Colonic mucosa (tissue), 4 donors: ENCODE measurements at places on chromosomes 13 and 19.

DNA sequence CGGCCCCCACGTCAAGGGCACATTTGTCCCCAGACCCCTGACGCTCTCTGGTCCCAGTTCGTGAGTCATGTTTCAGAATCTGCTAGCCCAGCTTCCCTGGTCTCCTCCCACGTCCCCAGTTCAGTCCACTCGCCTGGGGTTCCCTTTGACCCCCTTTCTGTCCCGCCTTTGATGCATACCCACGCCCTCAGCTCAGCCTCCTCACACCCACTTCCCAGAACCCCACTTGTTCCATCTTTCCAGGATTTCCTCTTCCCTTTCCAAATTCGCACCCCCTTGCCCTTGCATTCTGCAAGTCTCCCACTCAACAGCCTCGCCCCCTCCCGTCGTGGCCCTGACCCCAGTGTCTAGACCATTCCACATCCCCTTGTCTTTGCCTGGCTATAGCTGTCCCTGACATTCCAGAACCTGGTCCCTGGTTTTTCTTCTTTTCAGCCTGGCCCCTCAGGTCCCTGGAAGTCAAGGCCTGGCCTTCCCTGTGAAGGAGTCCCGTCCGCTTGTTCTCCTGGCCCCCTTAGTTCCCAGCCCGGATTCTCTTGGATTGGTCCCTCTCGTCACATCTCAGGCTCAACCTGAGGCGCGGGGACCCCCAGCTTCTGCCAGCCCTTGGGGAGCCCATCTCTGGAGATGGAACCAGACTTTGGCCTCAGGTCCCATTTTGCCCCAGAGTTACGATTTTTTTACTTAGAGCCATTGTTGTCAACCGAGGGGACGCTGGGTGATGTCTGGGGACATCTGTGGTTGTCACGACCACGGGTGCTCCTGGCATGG is 1.3 kb downstream of the NCLN start:
- DNase-seq = no peak

DNA sequence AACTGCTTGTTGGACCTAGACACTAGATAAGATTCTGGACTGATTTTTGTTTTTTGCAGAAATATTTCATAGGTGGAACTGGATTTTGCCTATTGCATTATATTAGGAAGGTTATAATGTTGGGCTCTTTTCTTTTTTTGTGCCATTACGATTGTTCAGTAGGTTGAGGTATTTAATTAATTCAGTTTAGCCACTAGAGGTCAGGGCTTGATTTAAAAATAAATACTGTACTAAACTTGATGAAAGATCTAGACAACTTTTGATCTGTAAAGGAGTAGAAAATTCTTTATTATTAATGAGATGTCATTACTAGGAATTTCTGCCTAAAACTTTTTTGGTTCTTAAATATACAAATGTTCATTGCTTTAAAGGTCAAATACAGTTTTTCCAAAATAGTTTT is 15.2 kb upstream of the SUPT20H start:
- no peak for DNase-seq

GRCh38 chr19:41753936-41754529 is 1.3 kb upstream of the CEACAM6 start:
- DNase-seq = peak; percentile 86

- no peak for DNase-seq
These were observed 6.9 kb downstream of the ZNF787 start for GRCh38 chr19:56114051-56114777.

GRCh38 chr13:91375116-91375729 is 23.2 kb upstream of the GPC5 start:
- no peak for DNase-seq

- DNase-seq = no peak
These were observed 212.6 kb downstream of the LACC1 start for GRCh38 chr13:44092078-44092970.

DNA sequence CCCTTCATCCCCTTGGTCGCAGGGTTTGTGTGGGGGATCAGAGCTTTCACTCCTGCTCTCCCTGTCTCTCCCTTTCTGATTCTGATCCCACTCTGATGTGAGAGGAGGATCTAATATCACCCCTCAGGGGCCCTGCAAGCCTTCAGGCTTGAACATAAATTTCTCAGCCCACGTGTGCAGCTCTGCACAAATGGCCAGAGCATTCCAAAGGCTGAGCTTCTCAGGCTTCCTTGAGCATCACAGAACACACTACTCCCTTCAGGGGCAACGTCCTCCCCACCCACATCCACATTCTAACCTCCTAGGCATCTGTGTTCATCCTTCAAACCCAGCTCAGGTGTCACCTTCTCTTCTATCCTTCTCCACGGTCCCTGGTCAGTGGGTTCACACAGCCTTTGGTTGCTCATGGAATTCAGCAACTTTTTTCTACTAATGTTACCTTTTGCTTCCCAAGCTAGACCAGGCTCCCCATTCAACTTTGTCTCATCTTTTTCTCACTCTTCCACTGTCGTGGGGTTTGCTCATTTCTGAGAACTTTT is 24.4 kb upstream of the DOCK9 start:
- DNase-seq = no peak

- DNase-seq = no peak
These were observed 1333.1 kb downstream of the EFNB2 start for GRCh38 chr13:105202354-105202753.

DNA sequence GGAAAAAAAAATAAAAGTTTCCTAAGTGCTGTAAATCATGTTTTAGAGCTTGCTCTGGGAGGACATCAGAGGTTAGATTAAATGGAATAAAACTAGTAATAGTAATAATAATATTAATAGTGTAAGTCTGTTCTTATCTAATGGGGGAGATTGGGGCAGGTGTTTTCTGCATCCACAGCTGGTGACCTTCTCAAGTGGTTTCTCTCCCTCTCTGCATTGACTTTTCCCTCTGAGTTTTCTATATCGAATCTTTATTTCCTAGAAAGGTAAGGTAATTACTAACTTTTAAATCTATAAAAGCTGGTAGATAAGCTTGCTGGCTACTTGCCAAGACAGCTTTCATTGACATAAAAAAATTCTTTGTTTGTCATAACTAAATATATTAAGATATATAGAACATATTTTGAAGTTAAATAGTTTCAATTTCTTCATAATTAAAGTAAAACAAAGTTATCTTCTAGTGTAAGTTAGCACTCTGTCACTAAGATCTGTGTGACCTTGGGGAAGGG is 49.6 kb upstream of the DIAPH3 start:
- DNase-seq = no peak

GRCh38 chr13:79404361-79404760 is 1.7 kb downstream of the RBM26 start:
- DNase-seq = no peak

- DNase-seq = no peak
These were observed 661.5 kb downstream of the LIG4 start for GRCh38 chr13:107553838-107554237.

- no peak for DNase-seq
These were observed 1283.6 kb downstream of the UQCRFS1 start for GRCh38 chr19:27929399-27929798.

DNA sequence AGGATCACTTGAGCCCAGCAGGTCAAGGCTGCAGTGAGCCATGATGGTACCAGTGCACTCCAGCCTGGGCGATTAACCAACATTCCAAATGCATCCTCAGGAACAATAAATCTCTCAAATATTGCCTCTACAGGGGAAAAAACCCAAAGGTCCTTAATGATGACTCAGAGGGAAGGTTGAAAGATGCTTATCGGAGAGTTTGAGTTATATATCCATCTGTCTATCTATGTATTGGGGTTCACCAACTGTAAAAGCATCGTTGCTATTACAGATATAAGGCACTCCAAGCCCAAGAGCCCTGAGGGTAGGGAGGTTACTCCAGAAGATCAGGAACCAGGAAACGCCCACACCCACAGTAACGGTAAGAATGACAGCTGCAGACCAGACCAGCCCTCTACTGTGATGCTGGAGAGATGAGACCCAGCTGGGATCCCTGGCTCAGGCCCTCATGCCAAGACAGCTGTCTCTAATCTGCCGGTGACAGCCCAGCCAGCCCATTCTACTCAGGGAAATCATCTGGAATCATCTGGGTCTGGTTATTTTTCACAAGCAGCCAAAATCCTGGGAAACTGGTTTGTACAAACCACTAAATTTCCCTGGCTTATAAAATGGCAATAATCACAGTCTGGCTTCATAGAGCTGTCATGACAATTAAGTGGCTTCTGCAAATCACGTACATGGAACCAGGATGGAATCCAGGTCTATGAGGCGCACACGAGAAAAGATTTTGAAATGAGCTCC is 23.8 kb downstream of the TEX101 start:
- DNase-seq = peak; percentile 65

DNA sequence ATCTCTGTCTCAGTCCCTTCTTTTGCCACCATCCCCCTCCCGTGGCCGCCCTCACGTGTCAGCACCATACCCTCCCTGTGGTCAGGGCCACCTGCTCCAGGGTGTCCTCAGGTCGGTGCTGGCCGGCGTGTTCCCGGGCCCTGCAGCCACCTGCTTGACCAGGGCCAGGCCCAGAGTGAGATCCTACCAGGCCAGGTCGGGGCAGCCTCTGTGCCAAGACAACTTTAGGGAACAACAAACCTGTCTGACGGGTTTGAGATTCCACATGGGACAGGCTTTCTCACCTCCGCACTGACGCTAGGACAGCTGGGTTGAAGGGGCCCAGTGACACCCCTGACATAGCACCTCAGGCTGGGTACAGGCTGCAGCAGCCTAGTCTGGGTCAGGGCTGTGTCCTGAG is 7.5 kb upstream of the SBNO2 start:
- peak; percentile 84 for DNase-seq

DNA sequence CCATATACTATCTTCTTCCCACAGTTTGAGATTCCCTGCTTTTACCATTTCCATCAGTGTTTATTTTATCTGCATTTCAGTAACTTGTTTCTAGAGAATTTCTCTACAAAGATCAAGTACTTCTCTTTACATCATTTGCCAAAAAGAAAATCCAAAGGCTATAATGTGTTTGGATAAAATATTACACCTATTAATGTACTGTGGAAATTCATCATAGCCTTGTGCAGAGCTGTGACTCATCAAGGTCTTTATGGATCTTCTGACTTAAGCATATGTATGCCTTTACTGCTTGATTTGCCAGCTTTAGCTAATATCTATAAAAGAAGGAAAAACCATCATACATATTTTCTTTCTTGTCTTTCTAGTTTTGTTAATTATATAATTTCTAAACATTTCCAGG is 9.6 kb upstream of the HTR2A start:
- DNase-seq = no peak

DNA sequence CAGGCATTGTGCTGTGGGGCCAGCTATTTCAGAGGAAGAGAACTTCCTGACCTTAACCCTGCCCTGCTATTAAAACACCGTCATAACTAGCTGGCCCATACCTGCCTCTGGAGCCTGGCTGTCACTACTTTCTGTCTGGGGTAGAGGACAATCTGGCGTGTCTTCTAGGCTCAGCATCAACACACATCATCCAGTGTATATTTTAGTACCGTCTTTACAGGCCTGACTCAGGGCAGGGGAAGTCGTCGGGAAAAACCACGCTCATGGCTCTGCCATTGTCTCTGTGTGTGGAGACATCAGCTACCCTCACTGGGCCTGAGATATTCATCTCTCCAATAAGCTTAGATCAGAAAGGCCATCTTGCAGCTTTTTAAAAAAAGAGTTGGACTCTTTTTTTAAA is 151.1 kb downstream of the KATNAL1 start:
- DNase-seq = no peak

DNA sequence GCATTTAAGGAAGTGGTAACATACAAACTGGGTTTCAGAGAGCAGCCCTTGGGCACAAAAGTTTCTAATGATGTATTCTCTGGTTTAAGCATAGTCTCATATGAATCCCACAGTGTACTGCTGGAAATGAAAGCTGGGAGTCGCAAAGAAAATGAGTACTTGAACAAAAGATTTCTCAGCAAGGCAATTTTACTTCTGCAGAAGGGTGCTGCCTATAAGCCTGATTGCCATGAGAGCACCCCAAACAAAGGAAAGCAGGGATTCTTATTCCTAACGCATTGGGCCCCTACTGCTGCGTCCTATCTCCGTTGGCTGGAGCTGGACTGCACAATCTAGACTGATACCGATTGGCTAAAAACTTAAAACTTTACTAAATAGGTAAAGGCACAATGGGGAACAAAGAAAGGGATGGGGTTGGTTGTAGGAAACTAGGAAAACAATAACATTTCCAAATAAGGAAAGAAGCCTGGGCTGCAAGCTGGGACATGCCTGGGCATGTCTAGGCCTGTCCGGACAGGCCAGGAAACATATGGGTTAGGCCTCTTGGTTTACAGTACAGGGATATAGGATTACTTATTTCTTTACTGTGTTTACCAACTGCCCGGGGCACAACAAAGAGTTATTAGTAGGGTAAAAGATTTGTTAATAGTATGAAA is 27.4 kb upstream of the VN1R4 start:
- DNase-seq = no peak

DNA sequence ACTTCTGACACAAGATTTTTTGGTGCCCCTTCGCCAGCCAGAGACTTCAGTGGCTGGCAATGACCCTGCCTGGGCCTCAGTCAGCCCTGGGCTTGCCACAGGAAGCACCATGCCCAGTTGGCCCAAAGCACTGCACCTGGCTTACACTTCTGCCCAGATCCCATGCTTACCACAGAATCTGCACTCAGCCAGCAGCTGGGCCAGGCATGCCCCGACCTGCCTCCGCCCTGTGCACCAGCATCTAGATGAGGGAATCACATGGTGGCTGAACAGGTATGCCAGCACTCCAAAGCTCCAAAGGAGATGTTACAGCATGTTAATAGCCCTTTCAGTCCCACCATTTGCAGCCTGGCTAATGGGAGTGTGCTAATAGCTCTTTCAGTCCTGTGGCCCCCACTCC is 690.9 kb downstream of the SLITRK6 start:
- no peak for DNase-seq

DNA sequence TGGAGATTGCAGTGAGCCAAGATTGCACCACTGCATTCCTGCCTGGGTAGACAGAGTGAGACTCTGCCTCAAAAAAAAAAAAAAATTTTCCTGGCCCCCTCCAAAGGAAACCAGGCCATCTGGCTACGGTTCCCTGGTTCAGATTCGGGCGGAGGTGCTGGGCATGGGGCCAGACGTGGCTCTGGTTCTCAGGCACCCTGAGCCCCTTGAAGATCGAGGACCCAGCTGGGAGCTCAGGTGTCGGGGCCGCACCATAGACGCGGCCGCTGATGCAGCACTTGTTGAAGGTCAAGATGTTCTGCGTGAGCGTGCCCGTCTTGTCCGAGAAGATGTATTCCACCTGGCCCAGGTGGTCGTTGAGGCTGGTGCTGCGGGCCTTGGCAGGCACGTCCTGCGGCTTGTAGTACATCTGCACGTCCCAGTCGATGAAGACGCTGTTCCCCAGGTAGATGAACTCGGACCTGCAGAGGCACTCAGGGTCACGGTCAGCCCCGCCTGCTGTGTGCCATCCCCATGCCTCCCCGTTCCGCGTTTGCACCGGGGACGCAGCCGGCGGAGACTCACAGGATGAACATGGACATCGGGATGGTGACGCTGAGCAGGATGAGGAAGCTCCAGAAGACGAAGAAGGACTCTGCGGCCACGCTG is 12.3 kb downstream of the ATP8B3 start:
- no peak for DNase-seq

GRCh38 chr13:91882918-91883317 is 484.5 kb downstream of the GPC5 start:
- no peak for DNase-seq

DNA sequence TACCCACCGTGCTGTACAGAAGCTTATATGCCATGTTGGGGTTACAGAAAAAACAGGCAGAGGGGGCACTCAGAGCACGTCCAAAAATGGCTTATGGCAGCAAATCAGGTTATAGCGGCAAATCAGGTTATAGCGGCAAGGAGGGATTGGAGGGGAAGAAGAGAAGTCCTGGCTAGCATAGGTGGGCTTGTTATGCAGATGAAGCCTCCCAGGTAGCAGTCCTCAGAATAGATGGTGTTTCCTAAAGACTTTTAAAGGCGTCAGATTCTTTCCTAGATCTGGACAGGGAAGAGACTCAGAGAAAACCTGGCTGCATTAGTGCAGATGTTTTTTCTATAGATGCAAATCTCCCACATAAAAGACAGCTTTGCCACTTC is 19.8 kb upstream of the PLEKHF1 start:
- no peak for DNase-seq
